Cerebellum (tissue), 4 donors: ENCODE measurements at places on chromosomes 2 and 18.

DNA sequence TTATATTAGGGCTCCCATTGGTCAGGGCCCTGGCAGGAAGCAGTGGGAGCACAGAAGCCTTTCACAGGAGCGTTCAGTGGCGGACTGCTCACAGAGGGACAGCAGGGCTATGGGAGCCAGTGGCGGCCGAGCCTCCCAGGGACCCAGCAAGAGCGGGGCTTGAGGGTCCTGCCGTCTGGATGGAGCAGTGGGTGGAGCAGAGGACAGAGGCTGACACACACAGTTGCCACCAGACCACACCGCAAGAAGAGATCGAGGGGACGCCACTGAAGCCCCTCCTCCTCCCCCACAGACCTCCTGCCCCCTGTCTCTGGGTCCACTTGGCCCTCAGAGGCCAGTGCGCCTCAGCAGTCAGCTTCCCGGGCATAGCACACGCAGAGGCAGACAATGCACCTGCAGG, 39.3 kb downstream of the SALL3 start:
- no peak for DNase-seq

DNA sequence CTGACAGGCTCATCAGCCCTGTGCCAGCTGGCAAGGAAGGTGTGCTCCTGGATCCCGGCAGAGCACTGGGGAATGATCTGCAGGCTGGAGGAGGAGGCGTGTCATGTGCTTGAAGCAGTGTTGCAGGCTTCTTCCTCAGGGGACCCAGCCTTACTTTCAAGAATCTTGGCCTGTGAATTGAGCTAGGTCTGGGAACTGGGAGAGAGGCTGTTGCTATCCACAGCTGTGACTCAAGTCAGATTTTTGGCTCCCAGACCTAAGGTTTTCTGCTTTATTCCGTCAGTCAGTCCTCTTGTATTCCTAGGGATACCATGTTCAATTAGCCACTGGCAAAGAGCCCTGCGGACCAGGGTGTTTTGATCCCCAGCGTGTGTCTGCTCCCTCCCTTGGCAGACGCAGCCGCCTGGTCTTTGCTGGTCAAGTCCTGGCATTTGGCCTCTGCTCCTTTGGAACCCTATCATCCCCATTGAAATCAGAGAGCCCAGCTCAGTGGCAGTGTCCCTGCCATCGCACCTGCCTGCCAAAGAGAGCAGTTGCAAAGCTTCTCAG, 32.4 kb downstream of the ASB1 start:
- DNase-seq: no peak

DNA sequence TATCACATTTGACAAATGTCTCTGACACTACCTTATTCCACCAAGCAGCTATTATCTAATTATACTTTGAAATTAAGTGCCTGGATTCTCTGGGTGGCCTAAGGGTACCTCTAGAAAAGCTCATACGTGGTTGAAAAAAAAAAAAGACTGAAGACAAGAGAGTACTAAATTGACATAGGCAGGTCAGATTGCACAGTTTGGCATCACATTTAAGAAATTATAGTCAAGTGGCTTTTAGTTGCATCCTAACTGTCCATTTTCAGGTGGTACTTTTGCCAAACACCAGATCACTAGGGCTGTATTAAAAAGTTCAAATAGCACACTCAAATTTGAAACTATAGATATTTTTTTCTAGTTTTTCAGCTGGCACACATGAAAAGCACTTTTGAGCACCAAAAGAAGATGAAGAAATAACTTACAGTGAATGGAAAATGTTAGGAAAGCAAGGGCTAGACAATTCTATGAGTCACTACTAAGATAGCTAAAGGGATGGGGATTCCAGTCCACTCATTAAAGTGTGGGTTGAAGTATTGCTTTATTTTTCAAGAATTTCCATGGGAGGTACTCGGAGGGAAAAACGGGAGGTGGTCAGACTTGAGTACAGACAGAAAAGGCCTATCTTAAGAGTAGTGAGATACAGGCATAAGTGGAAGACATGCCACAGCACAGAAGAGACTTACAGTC, 106.5 kb upstream of the COL5A2 start:
- DNase-seq: no peak

- no peak for DNase-seq
Measured at GRCh38 chr18:56770097-56770496, 118.9 kb downstream of the WDR7 start.

- DNase-seq: no peak
Measured at GRCh38 chr18:51371929-51372328, 174.4 kb upstream of the MEX3C start.

GRCh38 chr18:63151539-63151938, 168.0 kb downstream of the BCL2 start:
- no peak for DNase-seq

DNA sequence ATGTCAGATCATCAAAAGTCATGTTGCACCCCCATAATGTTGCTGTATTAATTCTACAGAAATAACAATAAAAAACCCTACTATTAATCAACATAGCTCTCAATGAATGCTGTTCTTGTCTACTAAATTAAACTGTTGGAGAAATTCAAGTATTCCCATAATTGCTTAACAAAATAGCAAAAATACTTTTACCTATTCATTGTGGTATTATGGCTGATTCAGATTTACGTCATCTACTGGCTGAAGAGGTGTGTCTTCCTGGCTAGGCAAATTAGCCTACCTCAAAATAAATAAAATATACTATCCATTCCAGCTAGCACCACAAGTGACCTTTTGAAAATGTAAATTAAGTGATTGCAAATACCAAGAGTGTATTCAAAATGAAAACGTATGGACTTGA, 249.4 kb downstream of the MEIS1 start:
- DNase-seq: no peak

DNA sequence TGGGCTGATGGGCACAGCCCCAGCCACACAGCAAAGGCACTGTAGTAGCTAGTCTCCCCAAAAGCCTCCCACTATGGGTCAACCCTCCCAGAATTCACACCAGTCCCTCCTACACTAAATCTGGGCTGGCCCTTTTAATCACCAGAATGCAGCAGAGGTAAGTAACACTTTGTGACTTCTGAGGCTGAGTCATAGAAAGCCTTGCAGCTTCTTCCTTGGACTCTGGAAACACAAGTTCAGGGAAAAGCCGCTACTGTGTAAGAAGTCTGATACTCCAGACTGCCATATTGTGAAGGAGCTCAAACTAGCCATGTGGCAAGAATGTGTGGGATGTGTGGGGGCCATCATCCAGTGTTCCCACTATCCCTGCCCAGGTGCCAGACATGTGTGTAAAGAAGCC, 19.0 kb upstream of the SIX2 start:
- DNase-seq: no peak

- no peak for DNase-seq
Measured at GRCh38 chr18:64718808-64719207, 569.9 kb upstream of the LINC00305 start.
